Lung microvascular endothelial cell (primary cell): ENCODE measurements at places on chromosomes 7 and 10. TPM values are rescaled to one million over a fixed set of nuclear protein-coding genes. Genes with fewer than 3 reads are reported as not detected.

The SPDYE1 gene
- not detected in 2 replicates for total RNA-seq

The GRID2IP gene
- total RNA-seq: under 0.01 TPM in 2 replicates

The ZPBP gene
- not detected in 2 replicates for total RNA-seq

The KLLN gene
- total RNA-seq: 0.20 and 0.22 TPM in 2 replicates

The GPR158 gene
- total RNA-seq: not detected in 2 replicates

The POM121C gene
- total RNA-seq: 3.9 and 6.2 TPM in 2 replicates
